Activated CD4-positive, alpha-beta T cell treated with anti-CD3 and anti-CD28 coated beads for 24 hours (primary cell): ENCODE measurements at places on chromosomes 12 and 14.
A peak's percentile ranks its signal among the peaks of the same experiment; 100 is the strongest.

- no peak for DNase-seq
These were observed 81.4 kb upstream of the KRR1 start for GRCh38 chr12:75592638-75593335.

DNA sequence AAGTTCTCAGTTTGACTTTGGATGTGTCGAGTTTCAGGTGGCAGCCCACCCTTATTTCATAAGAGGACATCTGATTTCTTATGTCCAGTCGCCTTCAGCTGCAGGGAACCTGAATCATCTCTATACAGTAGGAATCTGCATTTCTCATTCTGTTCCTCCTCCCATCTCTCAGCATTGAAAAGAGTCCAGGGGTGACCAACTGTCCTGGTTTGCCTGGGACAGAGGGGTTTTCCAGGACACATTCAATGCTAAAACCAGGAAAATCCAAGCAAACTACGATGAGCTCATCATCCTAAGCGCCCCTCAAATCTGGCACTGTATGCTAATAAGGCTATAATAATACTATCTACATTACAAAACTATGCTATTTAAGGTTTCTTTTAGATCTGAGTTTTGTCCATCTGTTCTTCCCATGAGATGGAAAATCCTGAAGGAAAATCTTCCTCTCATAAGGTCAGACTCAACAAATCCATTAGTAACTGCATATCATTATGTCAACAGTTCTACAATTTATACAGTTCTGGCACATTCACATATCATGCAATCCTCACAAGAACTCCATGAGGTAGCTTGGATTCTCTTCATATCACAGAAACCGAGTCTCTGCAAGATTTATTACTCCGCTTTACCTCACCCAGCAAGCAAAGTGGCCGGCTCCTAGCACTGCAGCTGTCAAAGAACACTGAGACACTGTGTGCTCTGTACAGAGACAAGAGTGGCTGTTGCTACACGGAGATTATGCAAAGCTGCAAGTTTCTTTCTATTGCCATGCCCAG is 15.6 kb upstream of the CALM1 start:
- DNase-seq: no peak

- no peak for DNase-seq
These were observed 177.1 kb downstream of the RMST start for GRCh38 chr12:97639702-97640101.

GRCh38 chr14:101737414-101738339 is 23.8 kb upstream of the PPP2R5C start:
- no peak for DNase-seq

DNA sequence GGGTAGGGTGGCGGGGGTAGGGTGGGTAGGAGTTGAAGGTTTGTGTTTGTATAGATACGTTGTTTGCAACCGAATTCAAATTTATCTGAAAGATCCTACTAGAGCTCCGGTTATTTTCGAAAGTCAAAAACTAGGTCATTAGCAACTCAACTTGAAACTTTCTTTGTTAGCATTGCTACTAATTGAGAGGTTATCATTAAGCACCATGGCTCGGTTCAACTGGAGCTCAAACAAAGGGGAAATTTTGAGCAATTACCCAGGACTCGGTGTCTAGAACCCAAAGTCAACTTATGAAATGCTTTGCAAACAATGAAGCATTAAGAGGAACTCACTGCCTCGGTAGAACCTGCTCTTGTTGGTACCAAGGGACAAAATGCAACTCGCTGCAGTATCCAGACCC is 207.7 kb downstream of the BCAT1 start:
- no peak for DNase-seq

- DNase-seq: no peak
These were observed 118.6 kb downstream of the TGFB3 start for GRCh38 chr14:75863221-75863620.

- no peak for DNase-seq
These were observed 44.9 kb downstream of the DNAH10 start for GRCh38 chr12:123807002-123807401.

GRCh38 chr14:36515896-36516718 is 3.9 kb downstream of the NKX2-1 start:
- no peak for DNase-seq

DNA sequence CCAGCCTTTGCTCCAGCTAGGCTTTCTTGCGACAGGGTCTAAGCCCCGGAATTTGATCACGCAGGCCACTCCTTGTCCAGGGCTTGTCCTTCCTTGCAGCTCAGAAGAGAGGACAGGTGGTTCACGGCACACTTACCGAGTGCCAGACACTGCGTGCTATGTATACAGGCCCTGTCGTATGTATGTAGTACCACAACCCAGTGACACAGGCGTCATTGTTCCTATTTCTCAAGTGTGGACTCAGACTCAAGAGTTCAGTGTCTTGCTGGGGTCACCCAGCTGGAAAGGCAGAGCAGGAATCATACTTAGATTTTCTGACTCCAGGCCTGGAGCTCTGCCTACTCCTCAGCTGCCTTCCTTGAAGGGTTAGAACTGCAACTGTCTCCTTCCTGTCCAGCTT is 153.9 kb downstream of the SMOC1 start:
- DNase-seq: no peak

- no peak for DNase-seq
These were observed 44.1 kb downstream of the LRFN5 start for GRCh38 chr14:41650802-41651201.

DNA sequence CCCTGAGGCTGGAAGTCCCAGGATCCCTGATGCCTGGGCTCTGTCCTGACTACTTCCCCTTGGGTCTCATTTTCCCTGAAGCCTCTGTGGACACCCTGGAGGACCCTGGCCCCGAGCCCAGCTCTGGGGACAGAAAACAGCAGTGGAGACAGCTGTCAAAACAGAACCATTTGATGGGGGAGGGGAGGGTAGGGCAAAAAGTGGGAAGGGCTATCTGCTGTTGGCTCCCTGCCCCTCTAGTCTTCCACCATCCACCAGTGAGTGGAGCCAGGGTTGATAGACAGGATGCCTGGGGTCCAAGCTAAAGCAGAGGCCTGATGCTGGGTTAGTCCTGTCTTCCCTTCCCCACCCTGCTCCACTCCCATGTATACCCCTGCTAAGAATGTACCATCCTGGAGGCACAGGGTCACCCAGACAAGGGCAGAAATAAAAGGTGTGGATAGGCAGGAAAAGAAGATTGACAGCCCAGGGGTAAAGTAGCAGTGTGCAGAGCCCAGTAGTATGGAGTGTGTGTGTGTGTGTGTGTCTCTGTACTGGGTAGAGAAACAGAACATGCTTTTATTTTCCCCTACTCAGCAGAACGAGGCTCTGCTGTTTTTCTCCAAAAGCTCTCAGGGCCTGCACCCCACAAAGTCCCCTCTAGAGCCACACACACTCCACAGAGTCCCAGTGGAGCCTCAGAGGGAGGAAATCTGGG is 9.8 kb downstream of the ZNF385A start:
- DNase-seq: no peak

- no peak for DNase-seq
These were observed 185.2 kb upstream of the TBX3 start for GRCh38 chr12:114868995-114869834.

DNA sequence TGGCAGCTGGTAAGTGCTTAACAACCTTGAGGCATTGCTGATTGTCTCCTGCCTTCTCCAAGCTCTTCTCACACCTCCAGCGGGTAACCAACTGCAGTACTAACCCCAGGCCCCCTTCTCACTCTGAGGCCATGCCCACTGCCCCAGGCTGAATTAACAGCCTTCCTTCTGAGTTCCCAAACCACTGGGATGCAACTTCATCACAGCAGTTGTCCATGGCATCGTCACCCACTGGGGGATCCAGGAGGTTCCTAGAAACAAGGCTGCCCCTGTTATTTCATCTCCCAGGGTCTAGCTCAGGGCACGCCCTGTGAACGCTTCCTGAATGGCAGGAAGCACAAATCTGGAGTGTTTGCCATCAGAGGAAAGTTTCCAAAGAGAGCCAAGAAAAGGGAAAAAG is 58.0 kb downstream of the SYNE3 start:
- DNase-seq: no peak

DNA sequence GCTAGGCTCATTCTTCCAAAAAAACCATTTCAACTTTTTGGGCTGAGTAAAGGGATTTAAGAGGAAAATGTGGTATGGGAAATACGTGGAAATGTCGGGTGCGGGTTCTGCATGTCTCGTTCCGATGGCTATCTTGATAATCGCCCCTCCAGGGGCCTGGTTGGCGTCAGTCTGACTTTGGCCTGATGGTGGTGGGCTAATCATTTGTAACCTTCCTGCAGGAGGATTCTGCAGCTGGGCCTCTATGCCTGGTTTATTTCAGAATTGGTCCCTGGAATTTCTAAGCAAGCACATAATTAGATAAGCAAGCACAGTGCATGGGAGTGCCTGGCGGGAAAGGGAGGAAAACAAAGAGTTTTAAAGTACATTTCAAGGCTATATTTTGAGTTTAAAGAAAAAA is 14.8 kb upstream of the SLC4A8 start:
- no peak for DNase-seq

DNA sequence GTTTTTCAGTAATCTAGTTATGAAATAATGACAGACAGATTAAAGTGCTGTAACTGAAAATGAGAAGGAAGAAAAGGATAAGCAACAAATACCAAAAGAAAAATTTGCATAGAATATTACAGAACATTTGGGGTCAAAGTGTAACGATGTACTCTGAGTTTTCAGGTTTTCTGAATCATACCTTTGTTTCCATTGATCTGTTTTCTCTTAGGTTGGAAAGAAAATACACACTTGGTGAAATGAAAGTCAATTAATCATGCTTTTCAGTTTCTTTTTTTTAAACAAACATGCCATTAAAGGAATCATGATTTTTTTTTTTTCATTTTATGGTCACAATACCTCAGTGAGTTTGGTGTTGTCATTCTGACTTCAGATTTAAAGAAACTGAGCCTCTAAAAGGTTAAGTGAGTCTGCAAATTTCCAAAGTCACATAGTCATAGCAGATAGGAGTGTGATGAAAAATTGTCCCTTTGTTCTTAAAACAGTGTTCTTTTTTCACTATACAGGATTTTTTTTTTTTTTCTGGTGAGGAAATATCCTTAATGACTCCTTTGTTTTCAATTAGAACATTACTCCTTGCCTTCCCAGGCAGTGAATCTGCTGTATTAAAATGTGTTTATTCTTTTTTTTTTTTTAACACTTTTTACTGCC is 35.9 kb upstream of the PZP start:
- no peak for DNase-seq

DNA sequence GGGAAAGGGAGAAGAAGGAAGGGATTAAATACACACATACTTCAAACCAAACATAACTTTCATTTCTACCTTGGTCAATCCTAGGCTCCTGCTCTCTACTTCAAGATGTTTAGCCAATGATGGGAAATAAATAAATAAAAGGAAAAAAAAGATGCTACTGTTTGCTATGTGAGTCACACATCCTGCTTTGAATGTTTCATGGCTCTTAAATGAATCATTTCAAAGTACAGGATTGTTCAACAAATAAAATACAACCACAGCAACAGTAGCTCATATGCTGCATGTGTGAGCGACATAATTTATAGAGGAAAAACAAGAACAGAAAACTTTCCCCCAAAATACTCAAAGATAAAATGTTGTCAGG is 54.3 kb upstream of the NPFF start:
- no peak for DNase-seq

GRCh38 chr12:86264451-86265328 is 8.5 kb upstream of the MGAT4C start:
- no peak for DNase-seq

GRCh38 chr12:52082988-52083637 is 3.6 kb downstream of the SMIM41 start:
- DNase-seq: peak; percentile 56

DNA sequence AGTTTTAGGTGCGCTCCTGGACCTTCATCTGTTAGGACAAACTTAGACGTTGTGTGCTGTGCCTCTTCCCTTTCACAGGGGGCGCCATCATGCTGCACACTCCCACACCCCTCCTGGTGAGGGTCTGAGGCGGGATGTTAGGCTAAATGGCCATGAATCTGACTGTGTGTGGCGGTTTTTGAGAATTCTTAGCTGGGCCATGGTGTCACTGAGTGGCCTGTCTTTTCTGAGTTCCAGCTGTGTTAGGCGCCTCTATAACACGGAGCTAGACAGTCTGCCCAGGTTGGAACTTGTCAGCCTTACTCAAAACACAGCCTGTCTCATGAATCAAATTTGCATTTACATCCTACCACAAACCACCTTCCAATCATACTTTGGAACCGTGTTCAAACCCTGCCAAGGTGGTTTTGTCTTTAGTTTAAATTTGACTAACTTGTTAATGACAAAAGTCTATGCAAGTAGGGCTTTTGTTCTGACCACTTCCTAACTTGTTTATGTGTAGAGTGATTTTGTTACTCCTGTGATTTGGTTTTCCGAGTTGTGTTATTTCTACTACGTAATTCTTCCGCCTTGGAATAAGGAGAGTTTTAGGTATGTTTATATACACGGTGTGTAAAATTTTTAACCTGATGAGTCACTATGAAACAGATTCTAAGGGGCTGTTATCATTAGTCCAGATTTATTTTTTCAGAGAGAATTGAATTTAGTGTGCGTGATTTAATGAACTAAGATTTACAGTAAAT is 19.6 kb downstream of the ACVR1B start:
- DNase-seq: peak; percentile 23

- DNase-seq: no peak
These were observed 765.2 kb downstream of the NOVA1 start for GRCh38 chr14:25832585-25832984.
